Esophagus squamous epithelium (tissue), 5 donors: ENCODE measurements at places on chromosomes 16 and 17. TPM values are rescaled to one million over a fixed set of nuclear protein-coding genes. Genes with fewer than 3 reads are reported as not detected.

The IRX3 gene
- total RNA-seq: 18.1 TPM

The SRCIN1 gene
- total RNA-seq: 1.7 TPM

The SALL1 gene
- total RNA-seq: not detected

The STAT5A gene
- 17.4 TPM for total RNA-seq

DNA sequence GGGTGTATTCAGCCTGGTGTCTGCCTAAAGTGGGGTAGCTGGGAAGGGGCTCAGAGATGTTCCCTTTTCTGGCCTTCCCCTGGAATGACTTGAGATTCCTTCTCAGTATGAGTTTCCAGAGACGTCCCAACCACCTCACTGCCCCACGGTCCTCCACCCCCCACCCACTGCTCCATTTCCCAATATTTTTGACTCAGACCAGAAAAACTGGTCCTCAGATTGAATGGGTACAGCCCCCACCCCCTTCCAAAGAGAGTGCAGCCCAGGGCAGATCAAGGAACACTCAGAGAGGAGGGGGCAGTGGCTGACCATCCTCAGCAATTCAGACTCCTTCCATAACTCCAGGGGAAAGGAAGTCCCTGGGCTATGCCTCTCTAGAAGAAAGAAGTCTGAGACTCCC lies 3.2 kb downstream of the ACLY start:
- DNase-seq: no peak

DNA sequence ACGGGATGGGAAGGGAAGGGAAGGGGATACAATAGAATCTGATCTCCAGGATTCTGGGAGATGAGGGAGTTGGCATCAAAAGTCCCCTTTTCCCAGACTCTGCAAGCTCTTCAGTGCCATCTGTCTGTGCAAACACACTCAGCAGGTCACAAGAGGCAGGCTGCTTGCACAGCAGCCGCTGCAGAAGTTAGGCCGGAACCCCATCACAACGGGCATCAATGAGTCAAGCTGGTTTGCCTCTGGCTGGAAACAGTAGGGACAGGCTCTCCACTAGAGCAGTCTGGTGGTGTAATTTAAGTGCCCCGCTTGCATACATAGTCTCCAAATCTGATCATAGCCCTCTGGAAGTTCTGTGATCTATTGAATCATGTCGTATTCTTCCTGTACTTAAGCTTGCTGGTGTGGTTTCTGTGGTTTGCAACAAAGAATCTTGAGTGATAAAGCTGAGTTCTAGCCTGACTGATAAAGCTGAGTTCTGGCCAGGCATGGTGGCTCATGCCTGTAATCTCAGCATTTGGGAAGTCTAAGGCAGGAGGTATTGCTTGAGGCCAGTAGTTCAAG lies 33.7 kb upstream of the KDM8 start:
- DNase-seq: no peak

DNA sequence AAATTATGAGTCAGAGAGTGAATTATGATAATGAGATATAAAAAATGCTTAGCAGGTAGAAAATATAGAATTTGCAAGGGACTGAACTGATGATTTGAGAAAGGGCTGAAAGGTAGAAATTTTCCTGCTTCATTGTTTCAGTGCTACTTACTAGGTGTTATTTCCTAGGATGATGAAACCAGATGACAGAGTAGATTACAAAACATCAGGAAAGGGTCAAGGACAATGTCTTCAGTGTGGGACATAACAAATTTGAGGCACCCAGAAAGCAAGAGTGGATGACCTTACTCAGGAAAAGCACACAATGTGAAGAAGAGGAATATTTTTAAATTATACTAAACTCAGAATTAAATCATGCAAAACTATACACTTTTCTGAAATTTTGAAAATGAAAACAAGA lies 102.1 kb downstream of the SHCBP1 start:
- DNase-seq: no peak
